ENCODE measurements at places on chromosomes 12 and 14. TPM values are rescaled to one million over a fixed set of nuclear protein-coding genes. Genes with fewer than 3 reads are reported as not detected.

ART4 gene
- polyA plus RNA-seq = 1.3 TPM

FAM222A gene
- polyA plus RNA-seq = 9.4 TPM

TGM1 gene
- polyA plus RNA-seq = 0.61 TPM

ITPK1 gene
- 44.5 TPM for polyA plus RNA-seq

MFAP5 gene
- polyA plus RNA-seq = 17.4 TPM

WNT5B gene
- 1.3 TPM for polyA plus RNA-seq

ARF6 gene
- 12.0 TPM for polyA plus RNA-seq

TMTC1 gene
- polyA plus RNA-seq = 44.6 TPM

GRCh38 chr12:105975351-105975750 is 163.4 kb downstream of the NUAK1 start:
- no peak for DNase-seq

DNA sequence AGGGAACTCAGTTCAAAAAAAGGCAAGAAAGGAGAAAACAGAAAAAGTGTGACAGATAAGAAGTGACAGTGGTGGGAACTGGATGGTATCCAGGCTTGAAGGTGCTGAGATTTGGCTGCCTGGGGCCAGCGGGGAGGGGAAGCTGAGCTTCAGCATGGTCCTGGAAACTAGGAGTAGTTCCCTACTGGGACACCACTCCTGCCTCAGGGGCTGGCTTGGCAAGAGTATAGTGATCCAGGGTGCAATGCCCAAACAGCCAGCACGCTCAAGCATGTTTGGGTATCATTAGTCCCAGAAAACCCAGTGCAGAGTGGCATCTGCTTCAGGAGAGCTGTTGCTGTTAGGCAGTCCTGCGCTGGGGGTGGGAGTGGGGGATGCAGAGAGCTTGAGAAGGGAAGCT is 49.5 kb upstream of the KTN1 start:
- DNase-seq = no peak

GRCh38 chr12:131487388-131488124 is 223.3 kb upstream of the SFSWAP start:
- no peak for DNase-seq

DNA sequence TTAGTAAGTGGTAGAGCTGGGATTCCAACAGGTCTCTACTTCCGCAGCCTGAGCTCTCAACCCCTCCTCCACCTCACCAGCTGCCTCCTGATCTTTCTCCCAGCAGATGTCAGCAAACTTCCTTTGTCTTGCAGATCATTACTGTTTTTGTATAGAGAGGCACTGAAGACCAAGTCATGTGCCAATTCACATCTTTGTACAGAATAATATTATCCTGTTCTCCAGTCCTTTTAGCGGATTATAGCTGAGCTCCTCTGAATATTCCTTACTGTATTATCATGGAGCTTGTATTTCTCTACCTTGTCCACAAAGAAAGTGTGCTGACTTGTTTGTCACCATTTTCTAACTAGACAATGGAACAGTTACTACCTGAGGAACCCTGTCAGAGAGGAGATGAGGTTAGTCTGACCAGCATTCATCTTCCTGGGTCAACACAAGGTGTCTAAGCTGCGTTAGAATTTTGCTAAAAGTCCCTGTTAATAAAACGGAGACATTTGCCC is 142.3 kb upstream of the ARHGAP5 start:
- DNase-seq = peak; percentile 47

- peak; percentile 59 for DNase-seq
Observed at GRCh38 chr14:81423504-81423903, 23.4 kb upstream of the STON2 start.

- no peak for DNase-seq
Observed at GRCh38 chr14:97350894-97351731, 553.9 kb downstream of the VRK1 start.

- no peak for DNase-seq
Observed at GRCh38 chr14:53346988-53347387, 193.9 kb upstream of the DDHD1 start.

DNA sequence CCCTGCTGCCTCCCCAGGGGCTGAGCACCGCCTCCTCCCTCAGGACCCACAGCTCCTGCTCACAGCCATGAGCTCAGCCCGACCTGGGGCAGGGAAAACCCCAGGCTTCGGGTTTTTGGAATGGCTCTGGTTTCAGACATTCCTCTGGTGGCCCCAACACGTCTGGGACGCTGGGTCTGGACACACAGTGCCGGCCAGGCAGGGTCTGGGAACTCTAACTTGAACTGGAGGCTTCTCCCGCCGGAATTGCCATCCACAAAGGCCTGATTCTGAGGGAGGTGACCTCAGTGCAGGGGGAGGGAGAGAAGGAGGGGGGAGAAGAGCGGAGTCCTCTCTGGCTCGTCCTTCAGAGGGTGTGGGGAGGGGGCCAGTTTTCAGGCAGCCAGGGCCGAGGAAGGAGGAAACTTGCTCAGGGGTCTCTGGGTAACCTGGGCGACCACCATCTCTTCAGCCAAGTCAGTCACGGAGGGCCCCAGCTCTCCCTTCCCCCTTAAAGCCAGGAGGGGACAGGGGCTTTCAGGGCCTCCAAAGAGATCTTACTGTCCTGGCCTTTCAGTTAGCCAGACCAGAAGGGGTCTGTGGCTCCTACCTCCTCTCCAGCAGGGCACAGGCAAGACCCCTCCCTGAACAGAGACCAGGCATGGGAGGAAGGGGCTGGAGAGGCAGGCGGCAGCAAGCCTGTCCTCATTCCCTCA is 19.4 kb downstream of the NCKAP5L start:
- peak; percentile 88 for DNase-seq

All from heart left ventricle (tissue), 16 donors.